Gastrocnemius medialis (tissue), 4 donors: ENCODE measurements at places on chromosomes 1 and 21. TPM values are rescaled to one million over a fixed set of nuclear protein-coding genes. Genes with fewer than 3 reads are reported as not detected.

Gene SLC45A3
- total RNA-seq: 1.2 TPM

Gene FCER1G
- total RNA-seq: 18.4 TPM

Gene KCNK2
- total RNA-seq: 1.3 TPM

Gene RRP1B
- 12.5 TPM for total RNA-seq

Gene TNFRSF14
- 11.5 TPM for total RNA-seq

Gene ALX3
- not detected for total RNA-seq

Gene ADAM30
- not detected for total RNA-seq

Gene NBPF12
- total RNA-seq: 2.3 TPM

Gene SV2A
- 0.33 TPM for total RNA-seq
